ENCODE measurements at places on chromosomes 12 and 14.

DNA sequence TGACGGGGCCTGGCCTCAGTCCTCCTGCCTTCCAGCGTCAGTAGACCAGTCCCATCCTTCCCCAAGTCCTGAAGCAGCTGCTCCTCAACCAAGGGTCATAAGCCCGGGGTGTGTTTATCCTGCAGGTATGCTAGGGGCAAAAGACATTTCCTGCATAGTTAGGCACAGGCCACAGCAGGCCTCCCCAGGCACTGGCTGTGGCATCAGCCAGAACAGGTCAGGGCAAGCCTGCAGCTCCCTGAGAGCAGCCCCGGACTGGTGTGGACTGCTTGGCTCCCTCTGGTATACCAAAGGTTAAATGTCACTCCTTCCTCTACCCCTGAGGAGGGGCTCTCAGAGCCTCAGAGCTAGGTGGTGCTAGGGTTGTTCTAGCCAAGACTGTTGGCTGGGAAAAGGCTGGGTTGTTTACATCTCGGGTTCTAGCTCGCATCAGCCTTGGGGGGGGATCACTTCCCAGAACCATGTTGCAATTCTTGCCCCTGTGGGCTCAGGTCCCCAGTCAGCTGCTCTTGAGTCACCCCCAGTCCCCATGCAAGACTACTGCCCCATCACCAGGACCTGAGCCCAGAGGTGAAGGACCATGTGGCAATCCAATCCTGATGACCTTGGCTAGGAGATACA lies 2.9 kb downstream of the MMP14 start:
- DNase-seq = no peak

DNA sequence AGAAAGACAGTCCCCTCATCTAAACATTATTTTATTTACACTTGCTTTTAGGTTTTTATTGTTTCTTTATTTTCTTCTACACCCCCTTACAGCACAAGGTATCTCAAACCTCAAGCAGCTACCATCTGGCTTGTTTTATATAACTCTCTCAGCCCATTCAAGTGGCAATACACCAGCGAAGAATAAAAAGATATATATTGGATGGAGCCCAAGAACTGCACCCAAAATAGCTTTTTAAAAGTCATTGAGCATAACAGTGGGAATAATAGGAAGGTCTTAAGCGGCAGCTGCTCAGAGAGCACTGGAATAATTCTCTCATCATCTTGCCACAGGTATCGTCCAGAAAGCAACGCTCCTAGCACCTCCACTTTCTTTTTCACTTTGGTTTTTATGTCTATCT lies 322.5 kb downstream of the SYT1 start:
- DNase-seq = no peak

DNA sequence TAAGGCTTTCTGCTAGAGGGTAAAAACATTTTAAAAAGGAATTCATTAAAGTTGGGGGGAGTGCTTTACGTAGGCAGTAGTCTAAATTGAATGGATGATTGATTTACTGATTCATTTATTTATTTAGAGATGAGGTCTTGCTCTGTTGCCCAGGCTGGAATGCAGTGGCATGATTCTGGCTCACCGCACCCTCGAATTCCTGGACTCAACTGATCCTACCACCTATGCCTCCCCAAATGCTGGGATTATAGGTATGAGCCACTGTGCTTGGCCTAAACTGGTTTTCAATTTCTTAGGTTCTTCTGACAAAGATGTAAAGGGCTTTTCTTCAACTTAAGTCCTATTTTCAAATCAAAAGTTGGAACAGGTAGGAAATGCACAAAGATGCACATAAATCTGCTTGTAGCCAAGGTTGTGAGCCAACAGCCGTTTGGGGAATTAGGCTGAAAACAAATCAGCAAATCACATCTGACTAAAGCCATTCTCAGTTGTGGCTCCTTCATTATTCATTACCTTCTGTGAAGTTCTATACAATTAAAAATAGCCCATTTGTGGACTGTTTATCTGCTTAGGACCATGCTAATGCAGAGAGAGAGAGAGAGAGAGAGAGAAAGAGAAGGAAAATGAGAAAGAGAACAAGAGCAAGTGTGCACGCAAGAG lies 218.0 kb downstream of the PPM1H start:
- DNase-seq = no peak

DNA sequence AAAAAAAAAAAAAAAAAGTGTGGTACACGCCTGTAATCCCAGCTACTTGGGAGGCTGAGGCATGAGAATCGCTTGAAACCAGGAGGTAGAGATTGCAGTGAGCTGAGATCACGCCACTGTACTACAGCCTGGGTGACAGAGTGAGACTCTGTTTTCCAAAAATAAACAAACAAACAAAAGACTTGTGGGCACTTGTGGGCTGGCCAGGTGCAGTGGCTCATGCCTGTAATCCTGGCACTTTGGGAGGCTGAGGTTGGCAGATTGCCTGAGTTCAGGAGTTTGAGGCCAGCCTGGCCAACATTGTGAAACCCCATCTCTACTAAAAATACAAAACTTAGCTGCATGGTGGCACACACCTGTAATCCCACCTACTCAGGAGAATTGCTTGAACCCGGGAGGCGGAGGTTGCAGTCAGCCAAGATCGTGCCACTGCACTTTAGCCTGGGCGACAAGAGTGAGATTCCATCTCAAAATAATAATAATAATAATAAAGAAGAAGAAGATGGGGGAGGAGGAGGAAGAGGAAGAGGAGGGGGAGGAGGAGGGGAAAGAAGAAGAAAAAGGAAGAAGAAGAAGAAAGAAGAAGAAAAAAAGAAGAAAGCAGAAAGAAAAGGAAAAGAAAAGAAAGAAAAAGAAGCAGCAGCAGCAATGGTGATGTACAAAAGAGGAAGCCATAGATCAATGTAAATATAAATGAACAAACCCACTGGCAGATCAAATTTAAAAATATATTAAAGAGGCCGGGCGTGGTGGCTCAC lies 27.9 kb upstream of the CCNT1 start:
- DNase-seq = no peak

DNA sequence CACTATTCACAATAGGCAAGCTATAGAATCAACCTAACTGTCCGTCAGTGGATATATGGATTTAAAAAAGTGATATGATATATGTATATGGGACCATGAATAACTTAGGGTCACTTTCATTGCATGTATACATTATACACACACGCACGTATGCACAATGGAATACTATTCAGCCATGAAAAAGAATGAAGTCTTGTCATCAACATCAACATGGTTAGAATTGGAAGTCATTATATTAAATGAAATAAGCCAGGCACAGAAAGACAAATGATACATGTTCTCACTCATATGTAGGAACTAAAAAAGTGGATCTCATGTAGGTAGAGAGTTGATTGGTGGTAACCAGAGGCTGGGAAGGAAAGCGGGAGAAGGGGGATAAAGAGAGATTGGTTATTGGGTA lies 234.3 kb downstream of the VRK1 start:
- DNase-seq = no peak

DNA sequence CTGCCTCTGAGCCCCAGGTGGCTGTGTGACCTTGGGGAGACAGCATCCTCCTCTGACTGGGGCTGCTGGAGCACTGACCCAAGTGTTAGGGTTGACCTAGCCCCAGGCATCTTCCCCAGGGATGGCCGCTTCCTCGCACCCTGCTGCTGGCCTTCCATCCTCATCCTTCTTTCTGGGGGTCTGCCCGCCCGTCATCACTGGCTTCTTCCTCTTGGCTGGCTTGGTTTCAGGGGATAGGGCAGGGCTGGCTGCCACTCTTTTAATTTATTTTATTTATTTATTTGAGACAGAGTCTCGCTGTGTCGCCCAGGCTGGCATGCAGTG lies 3.5 kb downstream of the TEDC1 start:
- DNase-seq = no peak

- no peak for DNase-seq
These were observed 148.2 kb downstream of the TMEM30B start for GRCh38 chr14:61132894-61133293.

GRCh38 chr12:90099288-90099687 lies 390.6 kb upstream of the ATP2B1 start:
- DNase-seq = no peak

- no peak for DNase-seq
These were observed 93.2 kb upstream of the C14orf180 start for GRCh38 chr14:104486222-104486923.

GRCh38 chr12:32377344-32378055 lies 21.9 kb upstream of the FGD4 start:
- DNase-seq = no peak

- DNase-seq = no peak
These were observed 90.3 kb downstream of the DDHD1 start for GRCh38 chr14:53062856-53063255.

GRCh38 chr14:99728231-99728920 lies 44.3 kb downstream of the CYP46A1 start:
- peak; percentile 10 for DNase-seq

GRCh38 chr14:63039866-63040265 lies 5.4 kb downstream of the KCNH5 start:
- DNase-seq = no peak

DNA sequence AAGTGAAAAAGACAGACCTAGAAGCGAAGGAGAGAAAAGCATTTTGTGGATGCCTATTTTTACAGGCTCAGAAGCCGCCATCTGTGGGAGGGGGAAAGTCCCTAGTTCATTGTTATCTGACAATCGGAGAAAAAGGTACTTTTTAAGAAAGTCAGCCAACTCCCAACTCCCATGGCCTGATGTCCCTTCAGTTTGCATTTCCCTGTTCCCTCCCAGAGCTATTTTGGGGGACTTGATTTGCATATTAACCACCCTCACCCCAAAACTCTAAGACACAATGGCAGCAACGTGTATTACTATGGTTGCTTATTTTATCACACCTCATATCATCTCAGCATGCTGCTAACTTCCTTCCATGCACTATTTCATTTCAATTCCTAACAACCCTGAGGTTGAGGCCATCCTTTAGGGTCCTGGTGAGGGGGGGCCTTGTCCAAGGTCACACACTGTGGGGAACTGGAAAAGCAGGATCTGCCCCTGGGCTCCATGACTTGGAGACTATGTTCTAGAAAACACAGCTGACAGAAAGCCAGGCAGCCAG lies 18.7 kb downstream of the HVCN1 start:
- no peak for DNase-seq

DNA sequence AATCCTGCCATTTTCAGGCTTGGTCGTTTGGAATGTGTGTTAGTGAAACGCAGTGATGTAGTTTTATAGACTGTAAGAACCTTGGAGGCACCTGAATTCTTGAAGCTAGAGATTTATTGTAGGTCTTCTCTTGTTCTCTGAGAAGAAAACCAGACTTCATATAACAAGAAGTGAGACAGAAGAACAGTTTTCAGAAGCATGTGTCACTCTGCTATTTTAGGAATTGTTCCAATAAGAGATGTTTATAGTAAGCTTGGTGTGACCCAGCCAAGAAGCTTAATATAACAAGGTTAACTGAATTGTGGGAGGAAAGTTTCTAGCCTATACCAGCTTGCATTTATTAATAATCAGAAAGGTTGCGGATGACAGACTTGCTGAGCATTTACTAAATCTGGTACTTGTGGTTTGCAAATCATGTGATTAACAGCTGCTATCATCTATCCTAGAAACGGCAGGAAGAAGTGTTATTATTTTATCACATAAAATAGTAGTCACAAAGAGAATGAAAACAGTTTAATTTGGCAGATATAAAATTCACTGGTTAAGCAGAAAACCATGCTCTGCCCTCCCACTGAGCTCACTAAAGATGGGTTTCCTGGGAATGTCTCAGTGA lies 49.2 kb upstream of the BCAT1 start:
- no peak for DNase-seq

GRCh38 chr12:92656911-92657310 lies 45.9 kb upstream of the PLEKHG7 start:
- DNase-seq = no peak

DNA sequence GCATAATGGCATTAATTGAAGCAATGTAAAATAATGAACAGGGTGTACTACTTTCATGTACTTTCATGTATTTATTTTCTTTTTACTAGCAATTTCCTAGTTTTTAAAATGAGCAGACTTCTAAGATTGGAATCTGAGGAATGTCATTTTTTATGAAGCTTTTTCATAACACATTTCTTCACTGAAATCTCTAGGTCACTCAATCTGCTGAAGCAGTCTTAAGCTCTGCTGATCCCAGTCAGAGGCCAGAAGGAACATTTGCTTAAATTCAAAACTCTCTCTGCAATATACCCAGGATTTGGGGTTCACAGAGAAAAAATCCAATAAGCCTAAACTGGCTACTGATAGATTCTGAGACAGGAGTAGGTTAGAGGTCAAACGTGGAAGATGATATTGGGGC lies 73.6 kb upstream of the CNTN1 start:
- DNase-seq = no peak

DNA sequence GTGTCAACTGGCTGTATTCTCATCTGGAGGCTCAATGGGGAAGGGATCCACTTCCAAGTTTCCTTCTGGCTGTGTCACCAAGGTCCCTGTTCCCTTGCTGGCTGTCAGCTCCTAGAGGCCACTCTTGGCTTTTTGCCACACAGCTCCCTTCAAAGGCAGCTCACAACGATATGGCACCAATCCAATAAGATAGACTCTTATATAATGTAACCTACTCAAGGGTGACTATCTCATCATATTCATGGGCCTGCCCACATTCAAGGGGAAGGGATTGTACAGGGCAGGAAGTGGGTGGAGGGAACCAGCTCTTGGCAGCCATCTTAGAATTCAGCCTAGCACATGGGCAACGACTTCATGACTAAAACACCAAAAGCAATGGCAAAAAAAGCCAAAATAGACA lies 98.7 kb upstream of the PLXNC1 start:
- no peak for DNase-seq

- no peak for DNase-seq
These were observed 16.3 kb downstream of the SCARB1 start for GRCh38 chr12:124847113-124848074.

DNA sequence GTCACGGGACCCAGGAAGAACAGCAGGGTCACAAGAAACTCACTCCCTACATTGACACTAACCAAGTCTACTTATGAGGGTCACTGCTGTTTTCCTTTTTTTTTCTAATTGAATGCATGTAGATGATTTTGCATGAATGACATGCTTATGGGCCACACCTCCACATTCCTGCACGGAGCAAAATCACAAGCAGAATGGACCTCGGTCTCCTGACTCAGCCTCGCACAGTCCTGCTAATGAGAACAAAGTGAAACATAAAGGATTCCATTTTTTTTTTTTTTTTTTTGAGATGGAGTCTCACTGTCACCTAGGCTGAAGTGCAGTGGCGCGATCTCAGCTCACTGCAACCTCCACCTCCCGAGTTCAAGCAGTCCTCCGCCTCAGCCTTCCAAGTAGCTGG lies 12.3 kb downstream of the SCARB1 start:
- DNase-seq = no peak

GRCh38 chr12:87141091-87141490 lies 884.9 kb upstream of the MGAT4C start:
- no peak for DNase-seq

GRCh38 chr12:47808574-47809365 lies 10.9 kb downstream of the HDAC7 start:
- DNase-seq = no peak

DNA sequence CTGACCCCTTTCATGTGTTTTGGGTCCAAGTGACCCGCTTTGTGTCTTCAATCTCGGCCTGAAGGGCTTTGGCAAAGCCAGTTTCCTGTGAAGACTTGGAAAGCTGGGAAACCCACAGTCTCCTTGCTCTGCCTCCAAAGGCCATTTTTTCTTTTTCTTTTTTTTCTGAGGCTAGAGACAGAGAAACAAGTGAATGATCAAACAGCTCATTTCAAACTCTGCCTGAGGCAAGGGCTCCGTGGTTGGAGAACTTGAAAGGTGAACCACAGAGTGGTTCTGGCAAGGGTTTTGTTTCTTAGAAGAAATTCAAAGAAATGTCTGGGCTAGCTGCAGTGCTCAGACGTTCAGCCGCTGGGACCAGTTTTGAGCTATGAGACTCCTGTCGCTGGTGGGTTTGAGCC lies 62.7 kb downstream of the ERH start:
- DNase-seq = no peak

Measured in activated B cell treated with CpG ODN at 0.5 μM for 24 hours (primary cell).